NCI-H146 (cell line): ENCODE measurements at places on chromosomes 5 and 9.

DNA sequence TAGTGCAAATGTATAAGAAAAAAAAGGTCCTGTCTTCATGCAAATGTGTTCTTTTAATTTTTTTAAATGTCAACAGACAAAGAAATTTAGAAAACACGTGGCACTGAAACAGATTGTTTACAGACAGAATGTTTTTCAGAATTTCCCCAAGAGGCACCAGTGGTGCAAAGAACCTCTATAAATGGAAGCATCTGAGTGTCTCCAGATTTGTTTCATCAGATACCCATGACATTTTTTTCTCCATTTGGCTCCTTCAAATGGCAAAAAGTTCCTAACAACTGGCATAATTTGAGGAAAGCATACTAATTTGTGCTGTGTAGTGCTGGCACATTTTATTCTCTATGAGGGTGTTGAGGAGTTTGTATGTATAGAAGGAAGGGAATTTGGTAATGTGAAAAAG, 15.0 kb downstream of the CCDC192 start:
- DNase-seq: no peak

DNA sequence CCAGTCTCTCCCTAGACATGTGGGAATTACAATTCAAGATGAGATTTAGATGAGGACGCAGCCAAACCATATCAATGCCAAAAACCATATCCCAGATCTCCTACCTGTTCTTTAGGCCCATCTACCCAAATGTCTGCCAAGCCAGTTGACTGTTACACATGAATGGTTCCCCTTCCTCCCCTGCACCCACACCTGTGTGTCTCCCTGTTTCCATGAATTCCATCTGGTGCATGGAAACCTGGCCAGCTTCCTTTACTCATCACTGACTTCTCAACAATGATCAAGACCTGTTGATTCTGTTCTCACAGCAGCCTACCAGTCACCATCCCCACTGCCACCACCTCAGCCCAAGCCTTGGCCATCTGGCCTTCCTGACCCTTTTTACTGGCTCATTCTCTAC, 222.7 kb downstream of the NR3C1 start:
- DNase-seq: no peak

DNA sequence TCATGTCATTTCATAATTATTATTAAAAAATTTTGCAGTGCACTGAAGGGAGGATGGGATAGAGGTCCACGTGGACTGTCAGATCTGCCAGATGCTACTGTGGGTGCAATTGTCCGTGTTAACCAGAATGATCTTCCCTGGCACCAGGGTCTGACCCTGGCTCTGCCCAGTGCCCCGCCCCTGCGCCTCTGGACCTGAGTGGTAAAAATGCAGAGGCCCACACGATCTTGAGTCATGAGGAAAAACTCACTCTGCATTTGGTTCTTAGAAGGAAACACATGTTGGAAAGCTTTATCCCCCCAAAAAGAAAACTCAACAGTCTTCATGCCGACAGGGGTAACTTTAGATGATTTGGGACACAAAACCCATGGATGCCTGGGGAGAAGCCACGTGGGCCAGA, 20.1 kb upstream of the BARX1 start:
- no peak for DNase-seq

DNA sequence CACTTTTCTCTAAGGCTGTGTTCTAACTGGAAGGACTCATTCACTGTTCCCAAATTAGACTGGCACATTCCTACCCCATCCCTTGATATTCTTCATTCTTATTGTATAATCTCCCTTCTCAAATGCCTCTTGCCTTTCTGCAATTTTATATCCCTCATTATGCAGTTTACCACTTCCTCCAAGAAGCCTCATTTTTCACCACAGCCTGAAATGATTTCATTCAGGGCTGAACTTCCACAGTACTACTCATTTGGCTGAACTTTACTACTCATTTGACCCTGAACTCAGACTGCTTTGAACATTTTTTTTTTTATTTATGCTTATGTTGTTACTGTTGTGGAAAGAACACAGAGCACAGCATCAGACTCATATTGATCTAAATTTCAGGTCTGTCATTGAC, 32.7 kb downstream of the GRIA1 start:
- DNase-seq: no peak

DNA sequence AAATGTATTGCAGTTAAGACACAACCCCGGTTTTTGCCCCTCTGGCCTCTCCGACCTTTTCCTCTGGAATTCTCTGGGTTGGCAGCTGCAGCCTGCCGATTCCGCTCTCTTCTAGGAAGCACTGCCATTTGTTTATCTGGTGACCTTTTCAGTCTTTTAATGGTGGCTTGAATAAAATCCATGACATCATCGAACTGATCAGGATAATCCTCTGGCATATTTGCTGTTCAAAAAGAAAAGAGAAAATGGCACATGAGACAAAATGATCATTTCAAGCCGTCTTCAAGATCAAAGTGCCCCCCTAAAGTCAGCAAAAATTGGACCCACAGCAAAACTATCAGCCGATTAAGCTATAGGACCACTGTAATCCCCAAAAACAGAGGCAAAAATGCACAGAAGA, 23.9 kb downstream of the GDNF start:
- no peak for DNase-seq

- DNase-seq: no peak
Observed at GRCh38 chr9:88789785-88790184, 201.5 kb upstream of the S1PR3 start.

GRCh38 chr5:137617528-137618205, 118.2 kb downstream of the KLHL3 start:
- DNase-seq: no peak

GRCh38 chr5:39016587-39017275, 57.5 kb downstream of the RICTOR start:
- DNase-seq: no peak

DNA sequence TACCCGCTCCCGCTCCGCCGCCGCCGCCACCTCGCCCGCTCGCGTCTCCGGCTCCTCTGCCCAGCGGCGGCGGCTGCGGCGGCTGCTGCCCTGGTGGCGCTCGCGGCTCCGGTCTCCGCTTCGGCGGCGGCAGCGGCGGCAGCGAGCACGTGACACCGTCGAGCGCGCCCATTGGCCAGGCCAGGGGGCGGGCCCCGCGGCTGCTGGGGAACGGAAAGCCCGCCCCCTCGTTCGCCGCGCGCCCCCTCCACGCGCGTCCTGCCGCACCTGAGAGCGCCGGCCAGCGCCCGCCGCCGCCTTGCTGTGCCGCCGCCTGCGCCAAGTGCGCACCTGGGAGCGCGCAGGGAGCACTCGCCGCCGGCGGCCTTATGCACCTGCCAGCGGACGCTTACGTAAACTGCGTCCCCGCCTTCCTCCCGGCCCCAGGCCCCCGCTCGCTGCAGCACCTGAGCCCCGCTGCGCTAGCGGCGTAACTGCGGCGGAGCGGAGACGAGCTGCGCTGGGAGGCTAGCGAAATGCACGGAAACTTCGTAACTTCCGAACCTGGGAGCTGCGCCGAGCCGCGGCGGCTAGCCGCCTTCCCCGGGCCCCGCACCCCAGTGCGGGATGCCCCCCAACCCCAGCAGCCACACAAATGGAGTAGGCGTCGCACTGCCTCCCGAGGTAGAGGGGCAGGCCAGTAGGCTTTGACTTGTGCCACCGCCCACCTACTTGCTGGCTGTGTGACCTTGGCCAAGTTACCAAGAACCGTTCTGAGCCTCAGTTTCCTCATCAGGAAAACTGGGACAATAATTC, at the start of gene STRBP:
Gene STRBP (minus strand): TSS at position 122 of the 795 bp plus-strand sequence. CDS start 84,452 bp downstream, outside the sequence.
- peak; percentile 86 for DNase-seq

DNA sequence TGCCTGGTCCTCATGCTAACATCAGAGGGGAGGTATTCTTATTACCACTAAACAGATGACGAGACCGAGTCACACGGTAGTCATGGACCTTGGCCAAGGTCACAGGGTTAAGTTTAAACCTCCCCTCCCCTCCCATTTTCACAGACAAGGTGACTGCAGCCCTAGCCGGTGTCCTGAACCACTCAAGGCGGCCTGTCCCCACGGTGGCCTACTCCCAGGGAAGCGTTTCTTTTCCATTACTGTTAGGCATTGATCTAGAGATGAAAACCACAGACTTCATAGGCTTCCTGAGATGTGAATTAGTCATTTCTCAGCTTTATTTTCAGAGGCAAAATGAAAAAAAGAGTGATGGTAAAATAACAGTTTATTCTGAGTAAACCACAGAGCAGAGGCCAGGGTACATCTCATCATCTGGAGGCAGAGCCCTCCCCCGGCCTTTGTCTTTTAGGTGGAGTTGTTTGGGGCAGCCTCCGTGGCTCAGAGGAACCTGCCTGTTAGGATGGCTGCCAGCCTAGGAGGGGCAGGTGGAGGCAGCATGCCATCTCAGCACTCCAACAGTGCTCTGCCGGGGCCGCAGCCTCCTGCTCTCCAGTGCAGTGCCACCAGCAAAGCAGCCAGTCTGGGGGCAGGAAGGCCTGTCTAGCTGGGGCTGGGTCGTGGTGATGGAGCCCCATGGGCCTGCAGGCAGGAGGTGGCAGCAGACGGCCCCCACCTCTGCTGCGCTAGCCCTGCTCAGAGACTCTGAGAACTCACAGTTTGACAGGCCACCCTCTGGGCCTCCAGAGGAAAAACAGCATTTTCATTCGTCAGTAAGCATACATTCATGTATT, 71.2 kb downstream of the RAPGEF1 start:
- no peak for DNase-seq

- no peak for DNase-seq
Observed at GRCh38 chr9:99782962-99783718, 38.5 kb upstream of the NR4A3 start.

DNA sequence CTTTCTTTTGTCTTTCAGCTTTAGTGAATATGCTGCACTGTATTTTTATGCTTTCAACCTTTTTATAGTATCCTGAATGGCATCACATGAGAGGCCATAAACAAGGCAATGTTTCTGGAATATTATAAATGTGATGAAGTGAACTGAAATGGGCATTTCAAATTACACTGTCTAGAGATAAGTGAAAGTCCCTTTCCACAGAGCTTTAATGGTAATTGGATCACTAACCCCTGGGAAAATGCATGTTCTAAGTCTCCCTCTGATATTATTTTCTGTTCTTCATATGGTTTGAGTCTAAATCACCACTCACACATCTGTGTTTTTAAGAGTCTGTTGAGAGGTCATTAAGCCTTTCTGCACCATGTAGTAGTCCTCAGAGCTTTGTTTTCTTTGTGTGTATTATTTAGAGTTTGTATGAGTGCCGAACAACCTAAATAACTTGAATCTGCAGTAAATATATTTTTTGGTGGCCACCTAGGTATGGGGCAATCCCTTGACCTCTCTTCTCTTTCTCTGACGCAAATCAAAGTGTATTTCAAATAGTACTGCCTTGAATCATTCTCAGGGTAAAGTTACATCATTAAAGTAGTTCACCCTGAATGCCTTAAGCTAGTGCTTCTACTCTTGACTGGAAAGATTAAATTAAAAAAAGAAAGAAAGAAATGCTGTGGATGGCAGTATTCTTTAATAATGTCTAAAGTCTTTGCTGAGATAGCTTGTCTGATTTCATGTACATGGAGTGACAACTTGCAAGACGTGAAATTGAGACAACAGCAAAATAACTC, 1931.0 kb upstream of the CDH6 start:
- no peak for DNase-seq

GRCh38 chr9:69044240-69045219, 9.0 kb downstream of the FXN start:
- peak; percentile 19 for DNase-seq

- DNase-seq: no peak
Observed at GRCh38 chr5:79086116-79086515, 16.5 kb downstream of the BHMT2 start.

DNA sequence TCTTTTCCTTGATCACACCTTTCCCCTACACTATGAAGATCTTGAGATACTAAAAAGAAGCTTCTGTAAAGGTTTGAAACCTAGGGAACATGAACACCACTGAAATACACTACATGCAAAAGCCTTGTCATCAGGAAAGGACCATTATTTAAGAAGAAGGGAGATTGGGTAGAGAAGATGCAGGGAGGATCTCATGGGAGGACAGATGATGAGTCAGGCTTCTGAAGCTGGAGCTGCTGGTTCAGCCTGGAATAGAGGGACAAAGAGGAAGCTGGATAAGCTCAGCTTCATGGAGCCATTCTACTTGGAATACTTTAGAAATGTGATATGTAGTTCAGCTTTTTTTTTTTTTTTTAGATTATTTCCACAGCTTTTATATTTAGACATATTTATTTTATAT, 169.8 kb downstream of the MAN2A1 start:
- no peak for DNase-seq

GRCh38 chr9:134890155-134890495, 9.5 kb downstream of the FCN2 start:
- no peak for DNase-seq

DNA sequence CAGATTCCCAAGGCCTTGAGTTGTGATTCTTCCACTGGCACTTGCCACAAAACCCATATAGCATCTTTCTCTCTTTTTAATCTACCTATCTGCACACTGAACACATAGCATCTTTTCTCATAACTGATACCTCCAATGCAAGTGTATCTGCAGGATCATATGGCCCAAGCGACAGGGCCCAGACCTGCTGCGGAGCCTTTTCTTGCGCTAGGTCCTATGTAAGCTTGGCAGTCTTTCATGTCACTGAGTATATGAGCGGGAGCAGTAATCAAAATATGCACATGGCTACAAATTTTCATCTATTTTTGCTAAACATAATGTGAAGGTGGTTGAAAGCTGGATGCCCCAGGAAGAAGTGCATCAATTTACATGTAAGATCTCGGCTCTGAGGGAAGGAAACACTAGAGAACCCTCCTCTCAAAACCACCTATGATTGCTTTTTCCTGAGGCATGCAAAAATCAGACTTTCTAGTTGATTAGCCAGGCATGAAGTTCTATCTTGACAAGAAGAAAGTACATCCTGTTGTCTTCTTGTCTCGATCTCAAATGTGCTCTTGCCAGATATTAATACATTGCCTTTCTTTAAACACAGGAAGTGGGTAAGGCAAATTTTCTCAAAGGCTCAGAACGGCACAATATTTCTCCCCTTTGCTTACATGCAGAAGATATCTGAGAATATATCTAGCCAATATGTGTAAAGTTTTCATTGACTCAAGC, 26.9 kb upstream of the CEMIP2 start:
- no peak for DNase-seq

DNA sequence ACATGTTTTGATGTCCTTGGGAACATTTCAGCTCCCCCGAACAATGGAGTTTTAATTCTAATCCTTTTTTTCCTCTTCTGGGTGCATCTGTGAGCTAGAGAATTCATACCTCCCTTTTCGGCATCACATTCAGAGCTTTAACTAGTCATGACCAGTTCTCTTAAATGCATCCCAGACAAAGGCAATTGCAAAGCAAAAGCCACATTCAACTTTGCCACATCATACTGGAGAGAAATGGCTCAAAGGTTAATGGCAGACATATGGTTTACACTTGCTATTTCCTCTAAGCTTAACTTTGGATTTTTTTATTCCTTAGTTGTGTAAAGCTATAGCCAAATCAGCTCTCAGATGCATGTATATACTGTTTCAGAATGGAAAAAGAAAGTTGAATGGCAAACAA, 153.3 kb downstream of the ESM1 start:
- no peak for DNase-seq

GRCh38 chr9:108443741-108444140, 412.0 kb downstream of the ACTL7B start:
- no peak for DNase-seq

GRCh38 chr9:84061613-84062193, 81.1 kb downstream of the RMI1 start:
- peak; percentile 86 for DNase-seq
